ENCODE measurements at places on chromosomes 16 and 17.

DNA sequence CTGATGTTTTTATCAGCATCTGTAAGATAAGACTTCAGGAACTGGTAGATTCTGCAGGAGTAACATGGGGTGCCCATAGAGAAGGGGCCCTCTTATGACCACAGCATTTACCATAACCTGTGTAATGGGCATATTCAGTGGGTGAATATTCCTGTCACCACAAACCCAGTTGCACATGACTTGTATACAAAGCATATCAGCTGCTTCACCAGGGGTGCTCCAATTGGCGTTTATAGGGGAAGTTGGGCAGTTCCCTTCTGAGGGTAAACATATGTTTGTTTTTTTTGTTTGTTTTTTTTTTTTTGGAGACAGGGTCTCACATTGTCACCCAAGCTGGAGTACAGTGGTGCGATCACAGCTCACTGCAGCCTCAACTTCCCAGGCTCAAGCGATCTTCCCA, 11.5 kb upstream of the ZG16 start:
- DNase-seq = no peak

DNA sequence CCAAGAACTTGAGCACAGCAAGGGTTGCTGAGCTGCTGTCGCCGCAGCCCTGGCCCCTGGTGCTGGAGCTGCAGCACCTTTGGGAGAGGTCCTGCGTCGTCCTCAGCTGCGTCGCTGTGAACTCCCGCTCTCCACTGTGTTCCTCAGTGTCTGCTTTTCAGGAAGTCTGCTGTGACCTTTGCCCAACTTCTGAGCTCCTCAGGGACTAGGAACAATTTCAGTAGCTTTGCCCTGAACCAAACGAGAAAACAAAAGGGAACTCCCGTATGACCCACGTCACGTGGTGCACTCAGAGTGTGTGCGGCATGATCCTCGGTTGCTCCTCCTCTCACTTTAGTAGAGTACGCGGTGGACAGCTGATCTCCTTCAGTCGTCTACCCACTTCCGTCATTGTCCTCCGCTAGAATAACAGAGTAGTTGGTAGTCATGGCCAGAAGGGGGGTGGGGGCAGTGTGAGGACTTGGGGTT, 44.2 kb downstream of the WDR45B start:
- DNase-seq = no peak

DNA sequence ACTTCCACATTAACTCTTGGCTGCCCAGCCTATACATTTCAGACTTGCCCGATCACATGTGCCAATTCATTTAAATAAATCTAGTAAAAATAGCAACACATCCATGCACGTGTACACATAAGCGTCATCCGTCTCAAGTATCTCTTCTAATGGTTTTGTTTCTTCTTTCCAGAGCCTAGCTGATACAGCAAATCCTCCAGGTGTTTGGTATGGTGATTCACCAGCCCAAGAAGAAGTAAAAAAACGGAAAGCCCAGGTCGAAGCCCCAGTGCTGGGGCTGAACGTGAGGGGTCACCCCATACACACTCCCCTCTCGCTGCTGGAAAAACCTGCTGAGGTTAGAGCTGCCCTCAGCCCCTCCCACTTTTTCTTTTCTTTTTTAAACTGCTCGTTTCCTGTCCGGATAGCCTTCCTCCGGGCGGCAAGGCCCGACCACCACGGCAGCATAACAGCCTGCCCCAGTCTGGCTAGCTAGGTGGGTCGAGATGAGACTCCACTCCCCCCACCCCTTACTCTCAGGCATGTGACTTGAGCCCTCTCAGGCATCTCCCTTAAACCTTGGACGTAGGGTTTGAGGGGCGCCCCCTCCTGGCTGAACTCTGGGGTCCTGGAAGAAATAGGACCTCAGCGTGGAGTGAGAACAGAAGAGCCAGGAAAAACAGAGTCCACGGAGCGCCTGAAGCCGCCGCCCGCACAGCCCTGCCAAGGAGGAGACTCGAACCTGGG, 13.9 kb upstream of the OR1F1 start:
- peak; percentile 63 for DNase-seq

- DNase-seq = peak; percentile 33
Measured at GRCh38 chr17:66190738-66191592, 968 bp downstream of the CEP112 start.

- DNase-seq = no peak
Measured at GRCh38 chr16:85441189-85441889, 171.8 kb upstream of the GSE1 start.

DNA sequence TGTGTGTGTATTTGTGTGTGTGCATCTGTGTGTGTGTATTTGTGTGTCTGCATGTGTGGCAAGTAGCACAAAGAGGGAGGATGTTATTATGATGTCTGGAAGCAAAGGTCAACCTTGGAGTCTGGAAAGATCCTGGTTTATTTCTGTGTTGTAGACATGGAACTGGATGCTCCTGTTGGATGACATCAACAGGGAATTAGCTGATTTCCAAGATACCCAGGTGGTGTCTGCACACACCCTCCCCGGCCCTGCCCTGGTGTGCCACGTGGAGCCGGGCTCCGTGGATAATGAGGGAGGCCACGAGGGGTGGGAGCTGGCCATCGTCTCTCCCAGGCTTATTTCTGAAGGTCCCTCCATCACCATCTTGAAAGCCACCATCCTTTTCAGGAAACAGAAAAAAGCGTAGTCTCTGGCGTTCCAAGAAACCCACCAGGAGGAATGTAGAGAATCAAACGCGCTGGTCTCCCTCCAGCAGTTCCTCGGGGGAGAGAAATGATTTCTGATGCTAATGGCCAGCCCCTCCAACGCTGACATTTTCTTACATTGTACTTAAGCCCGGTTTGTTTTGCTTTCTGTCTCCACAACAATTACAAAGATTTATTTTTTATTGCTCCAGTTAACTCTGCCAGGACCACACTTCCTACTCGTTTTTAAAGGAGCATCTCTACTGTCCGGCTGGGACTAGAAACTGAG, 93.3 kb downstream of the FOXL1 start:
- DNase-seq = no peak

- no peak for DNase-seq
Measured at GRCh38 chr16:77777745-77778144, 10.6 kb upstream of the VAT1L start.

DNA sequence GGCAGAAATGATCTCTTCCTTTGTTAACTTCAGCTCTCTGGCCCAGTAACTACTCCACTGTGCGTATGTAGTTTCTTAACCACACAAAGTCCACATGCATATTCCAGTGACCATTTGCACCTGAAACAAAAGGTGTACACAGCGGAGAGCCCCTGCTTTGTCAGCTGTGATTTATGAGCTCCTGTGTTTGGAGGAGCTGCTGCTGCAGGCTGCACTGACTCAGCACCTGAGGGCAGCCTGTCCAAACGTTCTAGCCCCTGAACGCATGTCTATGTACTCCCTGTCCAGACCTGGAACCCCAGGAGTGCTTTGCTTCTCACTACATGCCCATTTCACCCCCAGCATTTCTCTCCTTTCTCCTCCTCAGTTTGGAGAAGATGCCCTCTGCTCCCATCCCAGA, 216.1 kb downstream of the ABCC12 start:
- no peak for DNase-seq

- DNase-seq = no peak
Measured at GRCh38 chr16:67456391-67457081, 24.4 kb downstream of the ATP6V0D1 start.

DNA sequence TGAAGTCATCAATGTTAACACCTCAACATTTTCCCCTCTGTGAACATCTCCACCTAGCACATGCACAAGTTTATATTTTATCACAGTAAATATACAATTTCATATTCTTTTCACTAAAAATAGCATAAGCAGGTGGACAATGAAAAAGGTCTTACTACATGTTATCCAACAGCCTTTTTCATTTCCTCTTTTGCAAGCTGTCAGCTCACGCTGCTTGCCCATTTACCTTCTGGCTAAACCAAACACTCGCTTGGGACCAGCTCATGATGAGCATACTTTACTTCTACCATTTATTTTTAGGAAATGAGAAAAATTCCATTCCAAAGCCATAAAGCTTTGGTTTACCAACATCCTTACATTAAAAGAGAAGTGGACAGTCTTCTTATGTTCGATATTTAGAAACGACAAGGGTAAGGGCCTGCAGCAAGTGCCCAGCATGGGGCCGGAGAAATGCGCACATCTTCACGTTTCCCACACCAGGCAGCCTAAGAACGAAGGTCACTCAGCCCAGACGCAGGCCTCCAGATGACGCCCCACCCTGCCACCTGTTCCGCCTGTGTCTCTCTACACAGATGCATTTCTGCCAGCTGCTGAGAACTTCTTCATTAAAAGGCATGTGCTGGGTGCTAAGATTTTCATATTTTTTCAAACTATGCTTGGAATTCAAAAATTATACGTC, 13.9 kb downstream of the SNN start:
- DNase-seq = no peak

DNA sequence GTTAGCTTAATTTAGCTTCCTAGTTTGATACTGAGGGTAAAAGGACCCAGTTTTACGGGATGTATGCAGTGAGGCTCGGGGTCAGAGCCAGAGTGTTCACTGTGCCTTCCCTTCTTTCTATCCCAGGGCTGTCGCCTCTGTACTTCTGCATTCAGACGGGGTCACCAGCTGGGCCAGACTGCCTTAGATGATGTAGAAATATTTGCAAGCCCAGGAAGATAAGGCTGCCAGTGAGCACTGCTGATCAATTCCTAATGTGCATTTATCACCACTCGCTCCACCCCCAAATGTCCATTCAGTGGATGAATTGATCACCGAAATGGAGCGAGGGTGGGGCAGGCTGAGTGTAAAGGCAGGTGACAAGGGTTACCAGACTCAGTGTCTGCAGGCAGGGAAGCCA, 9.1 kb downstream of the SHISA6 start:
- DNase-seq = no peak

Data from H54 (cell line).